H1 (cell line): ENCODE measurements at places on chromosomes 3 and 15.

GRCh38 chr3:172595664-172596393 lies 72.6 kb upstream of the TNFSF10 start:
- H3K27ac ChIP-seq: no peak overlapping the region
- no peaks in the 10 kb centered on the region for H3K36me3 ChIP-seq
- no peaks in the 10 kb centered on the region for H3K4me1 ChIP-seq
- H3K4me3 ChIP-seq: no peak overlapping the region
- H3K27me3 ChIP-seq: no peaks in the 10 kb centered on the region

DNA sequence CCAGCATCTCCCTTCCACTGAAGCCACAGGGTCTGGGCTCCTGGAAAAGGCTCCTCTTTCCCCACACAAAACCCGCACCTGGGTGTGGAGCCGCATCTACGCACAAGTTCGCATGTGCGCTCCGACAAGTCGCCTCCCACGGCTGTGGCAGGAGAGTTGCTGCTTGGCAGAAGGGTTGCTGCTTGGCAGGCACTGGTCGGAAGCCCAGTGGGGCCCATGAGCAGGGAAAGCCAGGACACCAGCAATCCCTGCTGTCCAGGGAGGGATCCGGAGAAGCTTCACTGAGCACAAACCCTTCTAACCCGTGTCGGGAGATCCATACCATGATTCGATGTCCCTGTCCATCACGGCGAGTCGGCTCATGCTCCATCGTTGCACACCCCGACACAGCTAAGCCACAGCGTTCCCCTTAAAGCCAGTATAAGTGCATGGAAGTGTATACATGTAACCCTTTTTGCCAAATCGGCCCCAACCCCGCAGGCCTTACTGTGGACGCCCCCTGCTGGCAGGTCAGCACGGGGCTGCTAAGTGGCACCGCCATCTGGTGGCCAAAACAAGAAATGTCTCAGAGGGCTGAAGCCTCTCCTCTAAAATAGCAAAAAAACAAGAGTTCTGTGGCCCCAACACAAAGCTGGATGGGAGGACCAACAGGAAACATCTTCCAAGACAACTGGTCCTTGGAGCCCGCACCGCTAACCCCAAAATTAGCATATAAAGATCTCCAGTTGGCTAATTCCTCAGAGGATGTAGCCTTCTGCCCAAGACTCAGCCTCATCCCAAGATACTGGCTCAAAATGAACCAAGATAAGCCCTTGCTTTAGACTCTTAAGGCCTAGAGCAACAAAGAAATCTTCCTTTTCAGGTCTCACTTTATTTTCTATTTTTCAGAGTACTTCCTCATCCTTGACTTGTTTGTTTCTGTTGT lies 8.3 kb downstream of the ANKRD63 start:
- H3K4me3 ChIP-seq: no peak overlapping the region
- DNase-seq: peak; percentile 97
- no peaks in the 10 kb centered on the region; the same call in 1 of the 2 replicates for H3K27me3 ChIP-seq
- no peaks in the 10 kb centered on the region for H3K36me3 ChIP-seq

DNA sequence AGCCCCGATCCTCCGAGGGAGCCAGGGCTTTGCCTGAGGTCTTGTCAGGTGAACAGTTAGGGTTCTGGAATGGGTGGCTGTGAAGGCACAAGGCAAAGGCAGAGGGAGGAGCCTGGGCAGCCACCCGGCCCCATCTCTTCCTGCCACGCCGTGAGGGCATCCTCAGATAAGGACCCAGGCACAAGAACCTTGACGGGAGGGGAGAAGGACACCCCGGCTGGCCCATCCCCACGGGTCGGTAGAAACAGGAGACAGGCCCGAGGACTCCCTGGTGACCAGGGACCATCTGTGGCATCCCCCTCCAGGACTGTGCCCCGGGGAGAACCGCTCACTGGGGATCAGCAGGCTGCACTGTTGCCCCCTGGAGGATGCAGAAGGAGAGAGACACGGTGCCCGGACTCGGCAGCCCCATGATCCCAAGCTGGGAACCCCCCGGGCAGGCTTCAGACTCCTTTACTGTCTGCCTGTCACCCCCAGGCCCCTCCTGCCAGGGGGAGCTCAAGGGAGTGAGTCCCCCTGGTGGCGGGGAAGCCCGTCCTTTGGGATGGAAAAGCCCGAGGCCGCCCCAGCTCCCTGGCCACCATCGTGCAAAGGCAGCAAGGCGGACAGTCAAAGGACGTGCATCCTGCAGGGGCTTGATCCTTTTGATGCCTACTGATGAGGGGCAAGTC lies 12.3 kb upstream of the PCSK6 start:
- DNase-seq: peak; percentile 81
- H3K27ac ChIP-seq: no peak overlapping the region
- no peaks in the 10 kb centered on the region for H3K36me3 ChIP-seq
- no peak overlapping the region for H3K4me3 ChIP-seq

DNA sequence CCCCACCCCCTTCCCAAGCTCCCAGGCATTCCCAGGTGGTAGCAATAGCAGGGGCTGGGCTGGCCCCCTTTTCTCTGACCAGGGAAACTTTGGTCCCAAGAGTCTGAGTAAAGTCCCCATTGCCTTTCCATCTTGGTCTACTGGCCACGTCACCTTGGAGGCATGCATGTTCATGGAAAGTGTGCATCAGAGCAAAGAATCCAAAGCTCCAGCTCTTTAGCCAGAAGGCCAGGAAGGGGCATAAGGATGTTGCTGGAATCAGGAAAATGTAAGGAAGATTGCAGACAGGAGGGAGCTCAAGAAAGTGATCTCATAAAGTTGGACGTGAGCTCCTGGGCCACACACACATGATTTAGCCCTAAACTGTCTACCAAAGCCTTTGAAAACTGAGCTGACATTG lies 63.6 kb downstream of the KBTBD12 start:
- H3K4me3 ChIP-seq: no peak overlapping the region
- no peaks in the 10 kb centered on the region for H3K4me1 ChIP-seq
- no peaks in the 10 kb centered on the region for H3K36me3 ChIP-seq
- no peaks in the 10 kb centered on the region for H3K27me3 ChIP-seq

- H3K4me3 ChIP-seq: no peak overlapping the region
- DNase-seq: no peak
- no peaks in the 10 kb centered on the region for H3K27me3 ChIP-seq
- no peaks in the 10 kb centered on the region for H3K36me3 ChIP-seq
Observed at GRCh38 chr3:191119415-191120295, 79.4 kb upstream of the OSTN start.

- H3K4me3 ChIP-seq: peak within 1 kb of the TSS; percentile 72
- peak; percentile 31 for DNase-seq
- H3K27me3 ChIP-seq: no peaks in the 10 kb centered on the region
- no peaks in the 10 kb centered on the region for H3K36me3 ChIP-seq
Observed at GRCh38 chr15:47717036-47717612, at the start of gene SEMA6D. TSS of gene SEMA6D (plus strand) at chr15:47717505. CDS start at chr15:47759799, 42,294 bp downstream.
